Activated naive CD4-positive, alpha-beta T cell treated with anti-CD3 and anti-CD28 coated beads, Interleukin-2, amount 10 ng/mL, durations not matched to agents 5 hours and 36 hours (primary cell): ENCODE measurements at places on chromosomes 7 and 10. TPM values are rescaled to one million over a fixed set of nuclear protein-coding genes. Genes with fewer than 3 reads are reported as not detected.

Gene ANK3
- 32.5 TPM for total RNA-seq

Gene OPN1SW
- total RNA-seq: not detected

Gene PLXNA4
- total RNA-seq: 42.2 TPM

Gene INA
- 0.10 TPM for total RNA-seq

Gene ITIH2
- not detected for total RNA-seq

Gene CCDC172
- total RNA-seq: not detected

Gene TRIL
- not detected for total RNA-seq

Gene RAPGEF5
- 0.29 TPM for total RNA-seq

Gene ZNF248
- 10.8 TPM for total RNA-seq

Gene FOXI2
- not detected for total RNA-seq

Gene CYREN
- 38.6 TPM for total RNA-seq

Gene LRRC4
- not detected for total RNA-seq

Gene GATA3
- total RNA-seq: 54.9 TPM

Gene ASB10
- total RNA-seq: not detected

Gene CNPY4
- total RNA-seq: 35.7 TPM

Gene GNGT1
- not detected for total RNA-seq

Gene BZW2
- 48.1 TPM for total RNA-seq

Gene IGFBP3
- 3.3 TPM for total RNA-seq

Gene KIF20B
- total RNA-seq: 53.1 TPM

Gene EVX1
- total RNA-seq: not detected

Gene DMBT1
- total RNA-seq: not detected

Gene CLDN4
- total RNA-seq: 0.22 TPM

Gene OR13A1
- not detected for total RNA-seq

Gene FAM25C
- total RNA-seq: not detected

Gene POLD2
- 91.1 TPM for total RNA-seq

Gene ADCYAP1R1
- total RNA-seq: not detected

Gene UNCX
- total RNA-seq: not detected
